NCI-H226 (cell line): ENCODE measurements at places on chromosomes 2 and 18.

DNA sequence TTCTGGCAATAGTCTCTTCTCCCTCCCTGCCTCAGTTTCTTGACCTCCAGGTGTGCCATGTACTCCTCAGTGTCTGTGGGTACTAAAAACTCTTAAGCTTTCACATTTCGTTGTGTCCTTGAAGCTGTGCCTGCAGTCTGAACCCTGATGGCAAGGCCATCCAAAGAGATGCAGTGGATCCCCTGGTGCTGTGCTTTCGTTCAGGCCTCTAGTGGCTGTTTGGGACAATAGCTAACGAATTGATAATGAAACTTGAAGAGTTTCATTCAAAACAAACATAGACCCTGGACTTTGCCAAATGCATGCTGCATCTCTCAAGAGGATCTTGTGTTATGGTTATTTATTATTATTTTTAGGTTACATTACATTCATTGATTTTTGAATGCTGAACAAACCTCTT is 523.1 kb upstream of the FSIP2 start:
- DNase-seq = no peak

DNA sequence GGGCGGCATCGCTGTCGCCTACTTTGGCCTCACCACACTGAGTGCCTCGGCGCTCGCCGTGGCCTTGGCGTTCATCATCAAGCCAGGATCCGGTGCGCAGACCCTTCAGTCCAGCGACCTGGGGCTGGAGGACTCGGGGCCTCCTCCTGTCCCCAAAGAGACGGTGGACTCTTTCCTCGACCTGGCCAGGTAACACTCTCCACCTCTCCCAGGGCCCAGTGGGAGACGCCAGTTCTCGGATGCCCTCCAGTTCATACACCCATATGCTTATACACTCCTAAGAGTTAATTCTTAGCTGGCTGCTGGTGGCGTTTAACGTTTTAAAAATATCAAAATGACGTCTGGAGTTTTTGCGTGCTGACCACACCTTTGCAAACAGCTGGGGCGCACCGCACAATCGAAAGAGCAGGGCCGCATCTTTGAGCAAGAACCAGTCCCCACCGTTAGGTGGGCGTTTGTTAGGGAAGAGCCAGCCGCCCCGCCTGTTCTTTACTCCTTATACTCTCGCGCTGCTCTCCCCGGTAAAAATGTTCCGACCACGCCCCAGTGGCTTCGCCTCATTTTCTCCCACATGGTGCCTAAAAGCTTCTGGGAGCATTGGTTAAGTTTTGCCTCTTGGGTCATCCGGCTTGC is 899 bp downstream of the SLC1A4 start:
- DNase-seq = no peak

DNA sequence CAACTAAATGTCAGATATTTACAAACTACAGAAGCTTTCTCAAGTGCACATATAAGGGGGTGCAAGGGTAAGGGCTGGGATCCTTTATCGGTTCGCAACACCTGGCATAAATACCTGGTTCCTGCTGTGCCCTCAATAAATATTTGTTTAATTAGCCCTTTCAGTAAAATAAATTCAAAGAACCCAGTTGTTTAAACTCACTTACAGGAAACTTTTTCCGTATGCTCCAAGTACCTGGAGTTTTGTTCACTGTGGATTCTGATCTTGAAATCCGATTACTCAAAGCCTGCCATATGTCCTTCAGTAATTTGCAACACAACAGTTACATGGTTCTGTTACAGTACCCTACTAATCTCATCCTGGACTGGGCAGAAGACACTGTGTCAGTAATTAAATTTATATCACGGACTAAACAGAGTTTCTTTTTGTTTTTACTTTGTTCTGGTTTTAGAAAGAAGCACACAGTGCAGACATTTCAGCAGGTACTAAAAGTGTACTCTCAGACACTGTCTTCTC is 36.9 kb downstream of the TBC1D8 start:
- DNase-seq = no peak

- DNase-seq = peak; percentile 87
These were observed 4.2 kb downstream of the UGT1A1 start for GRCh38 chr2:233764264-233764663.
